8988T (cell line): ENCODE measurements at places on chromosomes 1 and 21.

DNA sequence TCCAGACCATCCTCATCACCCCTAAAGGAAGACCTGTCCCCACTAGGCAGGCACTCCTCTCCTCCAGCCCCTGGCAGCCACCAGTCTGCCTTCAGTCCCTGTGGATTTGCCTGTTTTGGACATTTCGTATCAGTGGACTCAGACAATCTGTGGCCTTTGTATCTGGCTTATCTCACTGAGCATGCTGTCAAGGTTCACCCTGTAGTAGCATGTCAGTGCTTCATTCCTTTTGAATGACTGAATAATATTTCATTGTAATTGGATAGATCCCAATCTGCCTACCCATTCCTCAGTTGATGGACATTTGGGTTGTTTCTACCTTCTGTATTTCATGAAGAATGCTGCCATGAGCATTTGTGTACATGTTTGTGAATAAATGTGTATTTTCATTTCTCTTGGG lies 32.9 kb upstream of the RNF187 start:
- DNase-seq, result no peak

- no peak for DNase-seq
Observed at GRCh38 chr1:168719306-168720111, 9.5 kb downstream of the DPT start.

DNA sequence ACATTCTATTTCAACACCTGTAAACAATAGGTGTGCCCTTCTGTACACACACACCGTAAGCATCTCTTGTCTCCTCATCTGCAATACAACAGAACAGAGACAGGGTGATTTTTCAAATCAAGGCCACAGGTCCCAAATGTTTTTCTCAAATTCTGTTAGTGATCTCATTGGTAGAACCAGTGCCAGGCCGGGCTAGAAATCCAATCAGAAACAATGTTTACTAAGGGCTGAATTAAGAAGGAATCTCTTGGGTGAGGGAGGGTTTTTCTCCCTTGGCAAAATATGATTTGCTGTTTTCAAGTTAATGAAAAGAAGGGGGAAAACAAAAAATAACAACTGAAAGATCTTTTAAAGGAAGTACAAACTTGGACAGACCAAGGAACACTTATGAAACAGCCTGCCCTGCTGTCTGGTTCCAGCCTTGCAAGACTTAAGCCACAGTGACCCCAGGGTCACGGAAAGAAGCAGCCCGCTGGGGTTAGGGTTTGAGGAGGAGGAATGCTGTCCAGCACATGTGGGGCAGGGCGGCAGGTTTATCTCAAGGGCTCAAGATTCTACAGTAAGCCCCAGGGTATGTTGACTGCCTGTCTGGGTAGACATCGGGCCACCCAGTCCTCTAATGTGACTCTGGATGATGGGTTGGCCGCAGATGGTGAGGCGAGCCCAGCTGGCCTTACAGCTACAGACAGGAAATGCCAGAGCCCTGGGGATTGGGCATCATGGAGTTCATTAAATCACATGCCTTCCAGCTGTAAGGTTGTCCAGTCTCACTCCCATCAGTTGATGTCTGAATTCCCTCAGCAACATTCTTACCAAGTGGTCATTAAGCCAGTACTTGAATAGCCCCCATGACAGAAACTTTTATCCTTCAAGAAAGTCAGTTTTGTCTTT lies 73.3 kb upstream of the SLC44A3 start:
- no peak for DNase-seq

- no peak for DNase-seq
Observed at GRCh38 chr1:62250126-62250726, 55.6 kb downstream of the L1TD1 start.

DNA sequence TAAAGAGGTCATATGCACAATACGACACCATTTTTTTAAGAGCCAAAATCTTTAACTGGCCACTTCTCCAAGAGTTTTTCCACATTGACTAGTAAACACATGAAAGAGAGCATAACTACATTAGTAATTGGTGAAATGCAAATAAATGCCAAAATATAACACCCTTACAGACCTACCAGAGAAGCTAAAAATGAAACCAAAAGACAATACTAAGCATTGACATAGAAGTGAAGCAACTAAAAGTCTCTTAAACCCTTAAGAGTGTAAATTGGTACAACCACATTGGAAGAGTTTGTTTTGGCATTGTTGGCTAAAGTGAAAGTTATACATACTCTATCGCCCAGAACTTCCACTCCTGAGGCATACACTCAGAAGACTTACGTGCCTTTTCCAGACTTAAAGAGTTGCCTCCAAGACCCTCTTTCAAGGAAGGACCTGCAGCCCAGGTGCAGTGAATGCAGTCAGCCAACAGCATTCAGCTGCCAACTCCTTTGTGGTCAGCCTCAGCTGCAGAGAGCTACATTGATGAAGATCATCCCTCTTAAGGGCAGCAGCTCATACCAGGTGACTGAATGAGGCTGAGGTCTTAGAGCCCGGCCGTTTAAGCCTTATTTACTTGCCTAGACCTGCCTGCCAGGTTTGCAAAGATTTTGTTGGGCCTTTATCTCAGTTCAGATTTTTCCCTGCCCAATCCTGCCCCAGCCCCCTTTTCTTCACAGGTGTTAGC lies 839.1 kb upstream of the ADGRL2 start:
- no peak for DNase-seq

- DNase-seq, result no peak
Observed at GRCh38 chr1:246476771-246477170, 30.3 kb downstream of the SMYD3 start.

DNA sequence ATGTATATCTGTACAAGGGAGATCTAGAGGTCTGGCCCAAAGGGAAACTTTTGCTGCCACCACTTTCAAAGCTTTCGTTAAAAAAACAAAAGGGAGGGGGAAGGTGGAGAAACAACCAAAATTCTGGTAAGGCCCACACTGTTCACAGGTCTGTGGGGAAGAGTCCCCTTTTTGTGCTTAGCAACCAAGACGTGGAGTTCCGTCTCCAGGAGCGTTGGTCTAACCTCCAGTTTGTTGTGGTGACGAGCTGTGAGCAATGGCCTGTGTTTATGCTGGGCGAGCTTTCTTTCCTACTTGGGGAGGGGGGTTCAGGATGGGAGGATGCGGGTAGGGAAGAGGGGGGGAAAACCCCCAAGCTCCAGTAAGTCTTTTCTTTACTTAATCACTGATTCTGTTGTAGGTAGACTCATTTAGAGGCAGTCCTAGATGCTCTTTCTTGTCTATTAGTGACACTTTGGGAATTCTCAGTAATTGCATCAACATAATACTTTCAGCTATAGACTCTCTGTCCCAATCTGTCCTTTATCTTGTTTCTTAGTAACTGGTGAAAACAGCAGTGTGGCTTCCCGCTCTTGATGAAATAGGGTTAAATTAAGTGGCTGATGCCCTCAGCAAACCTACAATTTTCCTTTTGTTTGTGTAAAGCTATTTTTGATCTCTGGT lies 1.5 kb downstream of the HIPK1 start:
- no peak for DNase-seq

GRCh38 chr21:35372201-35372600 lies 323.1 kb upstream of the RUNX1 start:
- no peak for DNase-seq
